ENCODE measurements at places on chromosomes 11 and 22.
A peak's percentile ranks its signal among the peaks of the same experiment; 100 is the strongest.

DNA sequence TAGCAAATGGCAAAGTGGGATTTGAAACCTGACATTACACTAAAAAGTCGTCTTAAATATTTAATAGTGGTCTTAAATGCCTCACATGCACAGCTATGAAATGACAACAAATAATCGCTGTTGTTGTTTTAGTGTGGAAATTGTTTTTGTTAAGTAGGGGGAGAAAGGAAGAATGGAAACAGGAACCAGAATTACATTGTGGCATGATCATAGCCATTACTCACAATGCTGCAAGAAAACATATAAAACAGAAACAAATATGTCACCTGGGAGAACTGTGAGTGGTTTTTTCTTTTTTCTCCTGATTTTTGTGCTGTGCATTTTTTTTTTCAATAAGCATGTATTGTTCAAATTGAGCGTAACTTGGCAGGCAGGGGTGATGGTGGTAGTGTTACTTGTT is 22.9 kb downstream of the FAM76B start:
- no peak for DNase-seq

GRCh38 chr11:106398502-106399075 is 321.1 kb downstream of the AASDHPPT start:
- no peak for DNase-seq

- no peak for DNase-seq
These were observed 14.7 kb downstream of the MPEG1 start for GRCh38 chr11:59197991-59198390.

GRCh38 chr11:14132312-14132711 is 169.8 kb downstream of the SPON1 start:
- no peak for DNase-seq

GRCh38 chr11:12408156-12408770 is 30.9 kb downstream of the PARVA start:
- no peak for DNase-seq

DNA sequence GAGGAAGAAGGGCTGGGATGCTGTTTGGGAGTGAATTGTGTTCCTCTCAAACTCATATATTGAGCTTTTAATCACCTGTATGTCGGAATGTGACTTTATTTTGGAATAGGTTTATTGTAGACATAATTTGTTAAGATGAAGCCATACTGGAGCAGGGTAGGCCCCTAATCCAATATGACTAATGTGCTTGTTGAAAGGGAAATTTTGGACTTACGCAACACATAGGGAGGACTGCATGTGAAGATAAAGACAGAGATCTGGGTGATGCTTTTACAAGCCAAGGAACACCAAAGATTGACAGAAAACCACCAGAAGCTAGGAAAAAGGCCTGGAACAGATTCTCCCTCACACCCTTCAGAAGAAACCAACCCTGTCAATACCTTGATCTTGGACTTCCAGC is 43.2 kb upstream of the OVCH2 start:
- DNase-seq: no peak

- no peak for DNase-seq
These were observed 34.3 kb downstream of the PLEKHA7 start for GRCh38 chr11:16979703-16980622.

DNA sequence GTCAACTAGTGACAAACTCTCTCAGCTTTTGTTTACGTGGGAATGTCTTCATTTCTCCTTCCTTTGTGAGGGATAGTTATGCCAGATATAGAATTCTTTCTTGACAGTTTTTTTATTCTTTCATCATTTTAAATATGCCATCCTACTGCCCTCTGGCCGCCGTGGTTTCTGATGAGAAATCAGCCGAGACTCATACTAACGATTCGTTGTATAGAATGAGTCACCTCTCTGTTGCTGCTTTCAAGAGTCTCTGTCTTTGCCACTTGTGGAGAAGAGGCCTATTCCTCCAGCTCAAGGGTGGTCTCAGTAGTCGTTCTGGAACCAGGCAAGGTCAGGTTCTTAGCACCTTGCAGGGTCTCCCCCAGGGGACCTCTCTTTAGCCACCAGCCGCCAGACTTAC is 8.0 kb downstream of the MYO7A start:
- no peak for DNase-seq

DNA sequence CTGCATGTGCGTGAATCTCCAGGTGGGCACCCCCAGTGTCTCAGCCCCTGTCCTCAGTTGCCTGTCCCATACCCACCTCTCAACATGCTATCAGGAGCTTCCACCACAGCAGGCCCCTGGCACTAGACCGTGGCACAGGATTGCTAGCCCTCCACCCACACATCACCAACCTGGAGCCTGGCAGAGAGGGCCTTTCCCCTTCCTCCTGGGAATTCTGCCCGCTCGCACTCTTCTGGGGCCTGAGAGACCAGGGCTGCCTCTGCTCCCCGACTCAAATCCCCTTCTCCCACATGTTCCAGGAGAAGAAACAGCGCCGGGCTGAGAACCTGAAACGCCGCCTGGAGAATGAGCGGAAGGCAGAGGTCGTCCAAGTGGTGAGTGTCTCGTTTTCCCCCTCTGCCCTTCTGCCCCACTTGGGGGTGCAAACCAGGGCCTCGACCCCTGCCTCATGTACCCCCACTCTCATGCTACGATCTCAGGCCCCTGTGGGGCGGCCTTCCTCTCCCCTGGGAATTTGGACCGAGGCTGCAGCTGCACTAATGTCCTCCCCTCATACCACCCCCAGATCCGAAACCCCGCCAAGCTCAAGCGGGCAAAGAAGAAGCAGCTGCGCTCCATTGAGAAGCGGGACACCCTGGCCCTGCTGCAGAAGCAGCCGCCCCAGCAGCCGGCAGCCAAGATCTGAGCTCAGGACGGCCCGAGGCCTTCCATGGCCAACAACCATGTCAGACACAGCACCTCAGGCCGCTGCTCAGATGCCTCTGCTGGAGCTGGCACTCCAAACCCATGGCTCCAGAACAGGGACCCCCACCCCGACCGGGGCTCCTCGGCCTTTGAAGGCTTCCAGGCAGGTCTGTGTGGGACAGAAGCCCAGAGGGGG is 5.9 kb downstream of the PTGDR2 start:
- DNase-seq: no peak

DNA sequence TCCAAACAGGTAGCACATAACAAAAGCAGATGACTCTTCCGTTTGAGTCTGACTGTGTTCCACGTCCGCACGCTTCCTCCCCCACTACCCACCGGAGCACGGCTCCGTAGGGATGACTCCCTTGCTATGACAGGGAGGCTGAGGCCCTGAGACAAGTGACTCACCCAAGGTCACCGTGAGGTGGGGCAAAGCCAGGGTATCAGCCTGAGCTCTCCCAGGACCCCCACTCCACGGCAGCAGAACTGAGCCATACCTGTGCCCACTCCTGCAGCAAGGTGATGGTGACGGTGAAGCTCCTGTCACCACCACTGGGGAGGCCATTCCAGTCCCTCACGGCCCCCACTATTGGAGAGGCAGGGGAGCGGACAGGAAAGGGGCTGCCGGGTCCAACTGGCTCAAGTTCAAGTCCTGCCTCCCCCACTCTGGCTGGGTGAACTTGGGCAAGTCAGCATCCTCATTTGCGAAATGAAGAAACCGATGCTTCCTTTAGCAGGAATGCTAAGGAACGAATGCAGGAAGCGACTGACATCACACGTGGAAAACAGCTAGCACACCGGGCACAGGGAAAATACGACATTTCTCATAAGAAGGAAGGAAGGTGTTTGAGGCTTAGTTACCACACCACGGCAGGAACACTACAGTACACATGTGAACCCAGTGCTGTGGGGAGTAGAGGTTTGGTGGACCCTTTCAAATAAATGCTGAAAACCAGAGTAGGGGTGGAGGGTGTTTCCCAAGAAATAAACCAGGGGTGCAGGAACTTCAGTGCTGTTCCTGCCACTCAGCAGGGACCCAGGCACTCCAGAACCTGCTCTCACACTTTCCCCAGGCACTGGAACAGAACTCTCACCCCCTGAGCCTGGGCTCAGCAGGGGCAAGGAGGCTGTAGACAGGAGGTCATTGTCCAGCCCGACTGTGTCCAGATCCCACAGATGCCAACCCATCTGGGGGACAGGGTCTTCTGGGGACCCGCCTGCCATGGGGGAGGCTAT is 32.4 kb upstream of the CBX7 start:
- no peak for DNase-seq

DNA sequence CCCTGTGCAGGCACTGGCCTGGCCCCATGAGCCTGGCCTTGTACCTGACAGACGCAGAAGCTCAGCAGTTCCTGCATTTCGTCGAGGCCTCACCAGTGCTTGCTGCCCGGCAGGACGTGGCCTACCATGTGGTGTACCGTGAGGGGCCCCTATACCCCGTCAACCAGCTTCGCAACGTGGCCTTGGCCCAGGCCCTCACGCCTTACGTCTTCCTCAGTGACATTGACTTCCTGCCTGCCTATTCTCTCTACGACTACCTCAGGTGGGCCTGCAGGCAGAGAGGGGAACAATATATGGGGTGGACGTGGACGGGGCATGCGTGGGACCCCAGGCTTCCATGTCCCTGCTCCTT is 4.9 kb downstream of the LARGE2 start:
- no peak for DNase-seq

GRCh38 chr22:31229402-31230079 is 17.4 kb downstream of the LIMK2 start:
- no peak for DNase-seq

DNA sequence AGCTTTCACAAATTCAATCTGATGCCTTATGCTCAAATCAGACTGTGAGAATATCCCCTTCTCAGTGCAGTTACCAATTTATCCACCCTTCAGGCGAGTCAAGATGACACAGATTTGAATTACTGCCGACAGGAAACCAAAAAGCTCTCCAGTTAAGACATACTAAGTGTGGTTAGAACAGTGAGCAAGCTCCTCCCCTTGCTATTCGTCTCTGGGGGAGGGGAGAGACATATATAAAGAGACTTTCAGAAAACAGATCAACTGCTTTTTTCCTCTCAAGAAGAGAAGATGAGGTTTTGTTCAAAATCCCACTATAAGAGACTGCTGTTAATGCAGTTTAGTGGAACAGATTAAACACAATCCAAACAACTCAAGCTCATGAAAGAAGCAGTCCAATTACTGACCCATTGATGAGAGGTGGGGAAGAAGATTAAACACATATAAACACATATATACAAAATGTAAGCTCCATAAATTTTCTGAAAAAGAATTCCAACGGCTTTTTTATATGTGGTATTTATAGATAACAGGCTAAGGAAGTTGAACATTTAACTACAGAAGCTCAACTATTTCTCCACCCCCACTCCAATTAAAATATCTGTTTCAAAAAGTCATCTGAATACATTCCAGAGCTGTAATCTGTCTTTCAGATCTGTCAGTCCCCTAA is 102.7 kb downstream of the MRTFA start:
- DNase-seq: peak; percentile 60

- no peak for DNase-seq
These were observed 8.3 kb downstream of the FDX1 start for GRCh38 chr11:110438017-110438416.

GRCh38 chr11:2675540-2675939 is 24.3 kb downstream of the KCNQ1OT1 start:
- no peak for DNase-seq

- no peak for DNase-seq
These were observed 84.3 kb upstream of the MTMR2 start for GRCh38 chr11:96008161-96008720.

DNA sequence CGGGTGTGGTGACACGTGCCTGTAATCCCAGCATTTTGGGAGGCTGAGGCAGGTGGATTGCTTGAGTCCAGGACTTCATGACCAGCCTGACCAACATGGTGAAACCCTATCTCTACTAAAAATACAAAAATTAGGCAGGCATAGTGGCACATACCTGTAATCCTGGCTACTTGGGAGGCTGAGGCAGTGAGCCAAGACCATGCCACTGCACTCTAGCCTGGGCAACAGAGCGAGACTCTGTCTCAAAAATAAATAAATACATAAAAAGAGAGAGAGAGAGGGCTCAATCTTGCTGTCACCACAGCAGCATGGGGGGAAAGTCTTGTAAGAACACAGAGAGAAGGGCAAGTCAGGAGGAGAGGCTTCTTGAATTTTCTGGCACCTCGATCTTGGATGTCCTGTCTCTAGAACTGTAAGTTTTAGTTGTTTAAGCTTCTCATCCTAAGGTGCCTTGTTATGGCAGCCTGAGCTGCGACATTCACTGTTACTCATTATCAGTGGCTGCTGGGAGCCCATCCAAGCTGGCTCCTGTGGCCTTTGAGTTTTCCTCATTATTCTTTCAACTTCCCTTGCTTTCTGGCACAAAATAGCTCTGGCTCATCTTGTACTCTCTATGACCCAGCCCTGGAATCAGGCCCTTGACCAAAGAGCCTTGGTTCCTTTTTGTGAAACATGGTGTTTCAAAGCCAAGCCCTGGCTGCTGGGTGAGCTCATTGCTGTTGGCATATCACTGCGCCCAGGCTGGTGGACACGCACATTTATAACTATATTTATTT is 8.0 kb upstream of the PSMC3 start:
- DNase-seq: no peak

GRCh38 chr22:41906822-41907221 is 8.1 kb downstream of the SHISA8 start:
- DNase-seq: no peak

Measured in stimulated activated CD4-positive, alpha-beta T cell treated with anti-CD3 and anti-CD28 coated beads, Interleukin-4, amount 100 ng/mL, for 4 hours (primary cell).